ENCODE measurements at places on chromosomes 6 and 20. TPM values are rescaled to one million over a fixed set of nuclear protein-coding genes. Genes with fewer than 3 reads are reported as not detected.

GTSF1L gene
- not detected for total RNA-seq

KIF25 gene
- total RNA-seq = not detected

SMIM13 gene
- 24.2 TPM for total RNA-seq

HLA-DMA gene
- total RNA-seq = 8.1 TPM

RIMS4 gene
- 0.53 TPM for total RNA-seq

DHX35 gene
- total RNA-seq = 7.8 TPM

TCP11 gene
- total RNA-seq = not detected

BTN1A1 gene
- total RNA-seq = not detected

MTO1 gene
- 17.6 TPM for total RNA-seq

DNA sequence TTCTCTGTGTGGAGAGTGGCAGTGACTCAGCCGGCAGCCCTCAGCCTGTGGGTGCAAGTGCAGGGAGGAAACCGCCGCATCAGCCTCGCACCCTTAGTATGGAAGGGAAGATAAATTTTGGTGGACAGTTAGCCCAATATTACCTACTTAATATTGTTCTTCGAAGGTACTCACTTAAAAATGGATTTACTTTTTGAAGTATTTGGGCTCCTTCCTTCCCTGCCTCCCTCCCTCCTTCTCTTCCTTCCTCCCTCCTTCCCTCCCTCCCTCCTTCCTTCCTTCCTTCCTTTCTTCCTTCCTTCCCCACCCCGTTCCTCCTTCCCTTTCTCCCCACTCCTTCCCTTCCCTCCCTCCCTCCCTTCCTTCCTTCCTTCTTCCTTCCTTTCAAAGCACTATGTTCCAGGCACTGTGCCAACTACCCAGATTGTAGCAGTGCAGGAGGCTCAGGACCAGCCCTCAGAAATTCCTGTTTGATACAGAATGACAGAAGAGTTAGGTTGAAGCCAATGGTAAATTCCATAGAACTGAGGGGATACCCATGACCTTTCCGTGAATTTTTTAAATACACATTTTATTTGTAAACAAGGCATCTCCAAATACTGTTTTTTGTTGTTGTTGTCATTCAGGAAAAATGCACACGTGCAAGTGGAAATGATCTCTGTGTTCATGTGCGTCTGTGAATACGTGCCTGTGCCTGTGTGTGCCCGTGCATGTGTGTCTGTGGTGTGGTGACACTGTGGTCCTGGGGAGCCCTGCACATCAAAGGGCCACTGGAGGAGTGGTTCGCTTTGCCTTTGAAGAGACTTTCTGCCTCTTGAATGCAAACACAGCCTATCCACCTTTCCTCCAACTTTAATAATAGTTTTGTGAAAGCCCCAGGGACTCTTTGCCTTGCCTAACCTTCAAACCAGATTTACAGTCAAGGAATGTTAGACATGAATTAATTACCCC is 141.7 kb downstream of the EDN3 start:
- no peak overlapping the region for H3K27ac ChIP-seq
- no peaks in the 10 kb centered on the region for H3K27me3 ChIP-seq
- H3K4me3 ChIP-seq = no peak overlapping the region
- H3K4me1 ChIP-seq = no peaks in the 10 kb centered on the region
- no peak for DNase-seq

DNA sequence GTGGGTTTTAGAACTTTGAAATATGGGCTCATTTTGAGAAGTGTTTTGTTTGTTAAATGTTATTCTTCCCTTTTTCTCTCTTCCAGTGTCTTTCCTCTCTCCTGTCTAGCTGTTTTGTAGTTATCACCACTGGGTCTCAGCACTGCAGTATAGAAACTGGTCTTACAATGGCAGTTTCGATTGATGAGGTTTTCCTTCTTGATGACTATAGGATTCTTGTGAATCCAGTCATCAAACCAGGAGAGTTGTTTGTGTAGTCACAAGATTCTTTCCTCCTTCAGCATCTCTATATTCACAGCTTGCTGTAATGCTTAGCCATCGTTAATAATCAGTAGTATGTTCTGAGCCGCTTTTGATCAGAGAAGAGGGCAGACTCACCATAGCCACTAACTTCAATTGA is 172.3 kb downstream of the OGFRL1 start:
- peak overlapping the region; percentile 58 for H3K27ac ChIP-seq
- H3K27me3 ChIP-seq = no peaks in the 10 kb centered on the region
- H3K4me3 ChIP-seq = peak overlapping the region; percentile 3
- DNase-seq = peak; percentile 88
- no peaks in the 10 kb centered on the region for H3K36me3 ChIP-seq
- no peaks in the 10 kb centered on the region for H3K4me1 ChIP-seq

GRCh38 chr6:110951986-110952794 is 6.3 kb upstream of the GTF3C6 start:
- H3K27me3 ChIP-seq = no peaks in the 10 kb centered on the region
- H3K4me1 ChIP-seq = peaks cover 6% of the 10 kb centered on the region
- no peak overlapping the region for H3K27ac ChIP-seq
- no peak overlapping the region for H3K4me3 ChIP-seq
- H3K36me3 ChIP-seq = no peaks in the 10 kb centered on the region

- no peaks in the 10 kb centered on the region for H3K4me1 ChIP-seq
- H3K4me3 ChIP-seq = no peak overlapping the region
- H3K27me3 ChIP-seq = no peaks in the 10 kb centered on the region
- no peak overlapping the region for H3K27ac ChIP-seq
Measured at GRCh38 chr6:70708448-70708847, 40.8 kb downstream of the SMAP1 start.

- peaks cover 27% of the 10 kb centered on the region for H3K36me3 ChIP-seq
- H3K4me1 ChIP-seq = peaks cover 15% of the 10 kb centered on the region
- H3K4me3 ChIP-seq = no peak overlapping the region
- DNase-seq = peak; percentile 74
Measured at GRCh38 chr20:35135867-35136586, 11.1 kb downstream of the EDEM2 start.

DNA sequence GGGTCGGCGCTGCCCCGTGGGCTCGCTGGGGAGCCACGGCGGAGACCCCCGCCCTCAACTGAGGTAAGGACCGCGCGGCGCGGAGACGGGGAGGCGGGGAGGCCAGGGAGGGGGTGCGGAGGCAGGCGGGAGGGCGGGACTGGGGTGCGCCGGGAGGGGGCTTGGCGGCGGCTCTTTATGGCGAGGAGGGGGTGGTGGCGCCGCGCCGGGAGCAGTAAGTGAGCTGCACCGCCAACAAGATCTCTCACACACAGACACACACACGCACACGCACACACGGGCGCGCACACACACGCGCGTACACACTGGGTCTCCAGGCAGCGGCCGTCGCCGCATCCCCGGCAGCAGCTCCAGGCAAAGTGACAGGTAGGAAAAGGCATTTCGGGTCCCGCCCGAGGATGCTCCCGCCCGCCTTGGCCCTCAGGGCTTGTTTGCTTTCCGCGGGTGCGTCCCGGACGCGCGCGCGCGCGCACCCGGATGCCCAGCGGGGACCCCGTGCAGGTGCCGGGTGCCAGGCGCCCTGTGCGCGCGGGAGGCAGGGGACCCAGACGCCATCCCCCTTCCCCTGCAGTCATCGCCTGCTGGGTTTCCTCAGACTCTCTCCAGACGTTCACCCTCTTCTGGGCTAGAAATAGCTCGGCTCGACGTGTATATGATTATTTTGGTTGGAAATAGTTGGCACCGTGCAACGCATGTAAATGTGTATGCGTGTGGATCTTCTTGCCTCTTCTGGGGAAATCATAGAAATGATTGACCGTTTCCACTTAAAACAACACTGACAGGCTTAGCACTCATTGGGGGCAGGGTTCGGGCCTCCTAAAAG is at the start of gene PLCB4:
TSS of gene PLCB4 (plus strand) at position 247 of the 823 bp plus-strand sequence. CDS start 238,728 bp downstream, outside the sequence.
- peaks cover 10% of the 10 kb centered on the region for H3K4me1 ChIP-seq
- H3K4me3 ChIP-seq = peak within 1 kb of the TSS; percentile 73
- H3K27me3 ChIP-seq = no peaks in the 10 kb centered on the region
- H3K36me3 ChIP-seq = no peaks in the 10 kb centered on the region
- DNase-seq = peak; percentile 39

GRCh38 chr20:58522666-58523065 is 7.5 kb upstream of the APCDD1L start:
- no peaks in the 10 kb centered on the region for H3K36me3 ChIP-seq
- H3K4me3 ChIP-seq = no peak overlapping the region
- peaks cover 28% of the 10 kb centered on the region for H3K4me1 ChIP-seq
- H3K27ac ChIP-seq = peak overlapping the region; percentile 87
- H3K27me3 ChIP-seq = no peaks in the 10 kb centered on the region

DNA sequence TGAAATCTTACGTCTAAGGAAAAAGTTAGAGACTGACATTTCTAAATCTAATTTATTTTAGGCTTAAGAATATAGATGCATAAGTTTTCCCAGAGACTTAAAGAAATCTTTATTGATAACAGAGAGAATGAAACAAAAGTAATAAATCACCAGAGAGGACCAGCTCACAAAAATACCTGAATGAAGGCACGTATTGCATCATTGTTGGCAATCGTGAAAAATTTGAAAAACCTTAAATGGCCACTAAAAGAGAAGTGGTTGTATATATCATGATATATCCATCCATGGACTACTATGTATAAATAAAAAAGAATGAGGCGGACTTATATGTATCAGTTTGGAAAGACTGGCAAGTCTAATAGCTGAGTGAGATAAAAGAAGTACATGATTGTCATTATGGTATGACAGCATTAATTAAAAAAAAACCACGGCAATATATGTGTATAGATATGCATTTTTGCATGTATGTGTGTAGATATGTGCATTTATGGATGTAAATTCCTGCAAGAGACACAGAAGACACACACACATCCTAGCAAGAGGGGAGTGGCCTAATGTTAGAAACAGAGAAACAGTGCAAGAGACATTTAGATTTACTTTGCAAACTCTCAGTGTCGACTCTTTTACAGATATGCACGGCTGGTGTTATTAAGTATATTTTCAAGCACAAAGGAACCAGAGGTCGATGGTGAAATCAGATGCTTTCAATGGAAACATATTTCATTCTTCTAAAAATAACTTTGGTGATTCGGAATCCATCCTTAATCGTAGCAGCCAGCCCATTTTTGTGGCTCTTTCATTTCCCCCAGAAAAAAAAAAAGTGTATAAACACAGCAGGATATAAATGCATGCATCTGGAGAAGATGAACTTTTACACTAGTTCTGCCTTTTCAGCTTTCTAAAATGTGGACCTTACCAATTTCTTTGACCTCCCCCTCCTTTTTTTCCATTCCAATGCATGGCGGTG is 156.1 kb upstream of the SALL4 start:
- H3K4me3 ChIP-seq = no peak overlapping the region
- peaks cover 14% of the 10 kb centered on the region for H3K4me1 ChIP-seq
- DNase-seq = peak; percentile 53
- no peaks in the 10 kb centered on the region for H3K36me3 ChIP-seq
- no peaks in the 10 kb centered on the region for H3K27me3 ChIP-seq

- H3K36me3 ChIP-seq = no peaks in the 10 kb centered on the region
- no peaks in the 10 kb centered on the region for H3K27me3 ChIP-seq
- DNase-seq = no peak
Measured at GRCh38 chr6:13924949-13925881, at the start of gene RNF182. Gene RNF182 (plus strand): TSS chr6:13924952. CDS start chr6:13977120, 52,168 bp downstream.

DNA sequence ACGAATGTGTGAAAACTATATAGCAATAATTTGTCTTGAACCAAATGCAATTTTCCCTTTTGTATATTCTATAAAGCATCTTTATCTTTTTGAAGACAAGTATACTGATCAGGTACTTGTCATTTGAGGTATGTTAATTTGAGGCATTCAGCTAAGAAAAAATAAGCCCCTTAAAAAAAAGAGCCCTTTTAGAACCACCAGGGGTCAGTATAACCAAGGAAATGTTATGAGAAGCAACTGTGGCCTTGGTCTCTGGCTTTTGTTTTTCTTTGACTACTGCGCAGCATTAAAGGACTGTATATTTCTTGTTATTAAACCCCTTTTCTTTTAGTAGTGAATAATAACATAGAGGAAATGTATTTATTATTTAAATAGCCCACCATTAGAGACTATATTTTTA is 43.1 kb downstream of the CD109 start:
- no peaks in the 10 kb centered on the region for H3K4me1 ChIP-seq
- H3K27me3 ChIP-seq = no peaks in the 10 kb centered on the region
- no peak overlapping the region for H3K27ac ChIP-seq
- DNase-seq = peak; percentile 40

GRCh38 chr6:53640361-53640760 is 25.2 kb downstream of the KLHL31 start:
- H3K4me1 ChIP-seq = no peaks in the 10 kb centered on the region
- no peak for DNase-seq
- no peaks in the 10 kb centered on the region for H3K27me3 ChIP-seq
- no peaks in the 10 kb centered on the region for H3K36me3 ChIP-seq
- no peak overlapping the region for H3K27ac ChIP-seq

- H3K4me3 ChIP-seq = peak overlapping the region; percentile 2
- peaks cover 18% of the 10 kb centered on the region for H3K4me1 ChIP-seq
- no peaks in the 10 kb centered on the region for H3K27me3 ChIP-seq
- DNase-seq = peak; percentile 99
Measured at GRCh38 chr6:22025468-22026163, 271.2 kb downstream of the PRL start.

DNA sequence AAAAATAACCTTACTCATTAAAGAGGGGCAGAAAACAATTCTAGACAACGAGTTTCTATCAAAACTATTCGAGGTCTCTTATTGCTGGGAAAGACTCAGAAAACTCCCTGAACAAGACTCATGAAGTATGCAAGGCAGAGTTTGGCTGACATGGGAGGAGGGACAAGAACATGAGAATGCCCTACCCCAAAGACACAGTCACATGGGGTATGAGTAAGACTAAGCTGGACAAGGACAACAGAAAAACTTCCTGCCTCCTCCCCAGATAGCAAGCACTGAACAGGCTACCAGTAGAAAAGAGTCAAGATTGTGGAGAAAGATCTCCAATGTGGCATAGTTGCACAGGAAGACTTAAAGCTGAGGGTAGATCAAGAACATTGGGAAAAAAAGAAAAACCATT is 39.7 kb upstream of the PHIP start:
- H3K36me3 ChIP-seq = no peaks in the 10 kb centered on the region
- H3K4me1 ChIP-seq = no peaks in the 10 kb centered on the region
- no peak overlapping the region for H3K27ac ChIP-seq

- H3K4me1 ChIP-seq = no peaks in the 10 kb centered on the region
- no peak overlapping the region for H3K4me3 ChIP-seq
- no peaks in the 10 kb centered on the region for H3K36me3 ChIP-seq
Measured at GRCh38 chr20:52540509-52540908, 348.9 kb upstream of the ZFP64 start.

GRCh38 chr6:93580446-93580845 is 161.1 kb upstream of the EPHA7 start:
- H3K4me1 ChIP-seq = no peaks in the 10 kb centered on the region
- H3K4me3 ChIP-seq = no peak overlapping the region
- no peak for DNase-seq
- H3K27me3 ChIP-seq = no peaks in the 10 kb centered on the region

GRCh38 chr20:535958-536357 is 7.6 kb downstream of the CSNK2A1 start:
- H3K4me3 ChIP-seq = no peak overlapping the region
- no peak for DNase-seq
- H3K27ac ChIP-seq = no peak overlapping the region
- H3K27me3 ChIP-seq = no peaks in the 10 kb centered on the region
- peaks cover 3% of the 10 kb centered on the region for H3K36me3 ChIP-seq

DNA sequence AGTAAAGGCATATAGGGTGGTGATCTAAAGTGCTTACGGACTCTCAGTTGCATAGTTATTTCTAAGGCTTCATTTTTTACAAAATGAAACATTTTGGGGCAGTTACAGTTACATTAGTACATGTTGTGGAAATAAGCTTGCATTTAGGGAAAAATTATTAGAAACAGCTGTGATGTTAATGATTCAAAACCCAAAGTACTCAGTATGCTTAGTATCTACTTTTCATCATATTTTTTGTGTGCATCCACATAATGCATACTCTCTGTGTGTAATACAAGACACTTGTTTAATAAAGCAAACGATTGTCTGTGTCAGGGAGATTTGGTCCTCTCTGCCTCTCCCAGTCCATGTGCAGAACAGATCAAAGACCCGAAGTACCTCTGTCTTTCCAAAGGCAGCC is 11.4 kb upstream of the TBX18 start:
- no peaks in the 10 kb centered on the region for H3K36me3 ChIP-seq
- H3K27me3 ChIP-seq = peaks cover 58% of the 10 kb centered on the region
- H3K4me3 ChIP-seq = no peak overlapping the region
- H3K27ac ChIP-seq = no peak overlapping the region

Data from astrocyte (in vitro differentiated cells and primary cell).